ENCODE measurements at places on chromosomes 1 and 21.

DNA sequence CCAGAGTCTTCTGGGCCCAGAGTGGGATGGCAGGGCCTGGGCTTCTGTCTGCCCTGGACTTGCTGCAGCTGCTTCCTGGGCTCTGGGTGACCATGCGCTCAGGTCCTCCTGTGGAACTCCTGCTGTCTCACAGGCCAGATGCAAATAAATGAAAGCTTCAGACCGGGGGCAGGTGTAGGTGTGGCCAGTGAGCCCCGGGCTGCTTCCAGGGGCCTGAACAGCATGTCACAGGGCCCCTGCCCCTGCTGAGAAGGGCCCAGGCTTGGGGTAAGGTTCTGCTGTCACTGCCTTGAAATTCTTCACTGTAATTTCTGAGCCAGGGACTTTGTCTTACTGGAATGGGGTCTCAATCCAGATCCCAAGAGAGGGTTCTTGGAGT lies 2.5 kb upstream of the PKNOX1 start:
- DNase-seq: no peak

GRCh38 chr1:2556277-2556677 lies at the start of gene TNFRSF14:
Gene TNFRSF14 (plus strand): TSS chr1:2556371. CDS start chr1:2556665, 294 bp downstream.
- DNase-seq: peak; percentile 79

- DNase-seq: no peak
These were observed 172.2 kb upstream of the C8B start for GRCh38 chr1:57137980-57138379.

GRCh38 chr1:226133504-226134123 lies 52.9 kb downstream of the ACBD3 start:
- DNase-seq: no peak
